ENCODE measurements at places on chromosomes 5 and 9.

- DNase-seq = no peak
These were observed 22.7 kb downstream of the RCL1 start for GRCh38 chr9:4815381-4815956.

- no peak for DNase-seq
These were observed 50.4 kb downstream of the FNIP1 start for GRCh38 chr5:131746423-131746822.

- DNase-seq = no peak
These were observed 10.9 kb upstream of the UNC5A start for GRCh38 chr5:176799488-176799887.

DNA sequence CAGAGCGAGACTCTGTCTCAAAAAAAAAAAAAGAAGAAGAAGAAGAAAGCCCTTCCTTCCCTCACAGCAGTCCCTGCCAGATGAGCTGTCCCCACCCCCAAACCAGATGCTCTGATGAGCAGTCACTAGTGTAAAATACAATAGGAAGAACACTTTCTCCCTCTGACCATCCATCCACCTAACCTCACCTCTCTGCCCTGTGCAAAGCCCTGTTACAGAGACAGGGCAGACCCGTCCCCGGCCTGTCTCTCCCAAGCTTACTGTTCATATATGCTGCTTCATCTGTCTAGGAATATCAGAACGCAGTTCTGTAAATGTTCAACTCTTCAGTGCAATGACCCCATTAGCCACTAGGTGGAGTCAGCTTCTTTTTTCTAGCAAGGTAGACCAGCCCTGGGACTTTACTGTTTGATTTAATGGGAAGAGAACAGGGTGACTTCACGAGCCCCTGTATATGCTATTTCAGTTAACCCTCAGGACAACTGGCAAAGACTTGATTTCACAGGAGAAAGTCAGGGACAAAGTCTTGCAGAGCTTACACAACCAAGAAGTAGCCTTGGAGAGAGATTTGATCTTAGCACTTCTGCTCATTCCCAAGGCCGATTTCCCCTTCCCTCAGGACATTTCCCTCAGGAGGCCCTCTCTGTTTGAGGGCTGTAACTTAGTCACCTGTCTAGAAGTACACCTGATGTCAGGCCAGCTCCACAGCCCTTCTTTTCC lies 14.9 kb upstream of the FGFR4 start:
- DNase-seq = peak; percentile 80

GRCh38 chr9:114989600-114990410 lies 59.4 kb upstream of the TNFSF8 start:
- peak; percentile 76 for DNase-seq

GRCh38 chr5:65825408-65826328 lies 100.7 kb upstream of the ERBIN start:
- no peak for DNase-seq

DNA sequence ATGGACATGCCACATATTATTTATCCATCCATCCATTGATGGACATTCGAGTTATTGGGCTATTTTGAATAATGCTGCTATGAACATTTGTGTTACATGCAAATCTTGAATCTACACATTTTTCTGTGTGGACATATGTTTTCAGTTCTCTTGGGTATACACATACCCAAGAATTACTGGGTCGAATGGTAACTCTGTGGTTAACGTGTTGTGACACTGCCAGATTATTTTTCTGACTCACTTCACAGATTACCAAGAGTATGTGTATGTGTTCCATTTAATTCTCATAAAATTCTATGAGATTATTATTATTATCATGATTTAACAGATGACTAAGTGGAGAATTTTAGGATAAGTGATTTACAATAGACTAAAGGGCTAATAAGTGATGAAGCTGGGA lies 26.7 kb downstream of the CYFIP2 start:
- no peak for DNase-seq

DNA sequence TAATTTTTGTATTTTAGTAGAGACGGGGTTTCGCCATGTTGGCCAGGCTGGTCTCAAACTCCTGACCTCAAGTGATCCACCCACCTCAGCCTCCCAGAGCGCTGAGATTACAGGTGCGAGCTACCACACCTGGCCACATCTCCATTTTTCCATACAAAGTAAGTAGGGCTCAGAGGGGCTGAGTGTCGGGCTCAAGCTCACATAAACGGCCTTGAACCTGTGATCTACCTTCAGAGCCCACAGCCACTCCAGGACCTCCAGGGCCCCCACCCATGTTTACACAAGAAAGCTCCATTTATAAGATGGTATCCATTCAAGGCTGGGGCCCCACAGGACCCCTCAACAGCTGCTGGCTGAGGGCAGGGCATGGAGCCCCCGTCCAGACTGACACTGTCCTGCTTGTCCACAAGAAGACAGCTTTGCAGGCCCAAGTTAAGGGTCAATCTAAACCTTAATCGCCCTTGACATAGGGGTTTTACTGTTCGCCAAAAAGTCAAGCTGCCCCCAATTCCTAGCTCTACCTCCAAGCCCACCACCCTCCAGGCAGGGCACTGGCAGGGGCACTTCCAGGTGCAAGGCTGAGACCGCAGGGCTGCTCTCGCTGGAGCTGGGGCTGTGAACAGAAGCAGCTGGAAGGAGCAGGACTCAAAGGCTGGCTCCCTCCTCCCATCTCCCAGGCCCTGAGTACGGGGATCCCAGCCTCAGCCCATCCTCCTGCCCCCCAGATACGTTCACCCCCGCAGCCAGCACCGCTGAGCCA lies 18.9 kb downstream of the FAM78A start:
- no peak for DNase-seq

GRCh38 chr9:99666571-99666970 lies 155.1 kb upstream of the NR4A3 start:
- no peak for DNase-seq

GRCh38 chr5:72441862-72442540 lies 65.2 kb downstream of the ZNF366 start:
- DNase-seq = no peak

DNA sequence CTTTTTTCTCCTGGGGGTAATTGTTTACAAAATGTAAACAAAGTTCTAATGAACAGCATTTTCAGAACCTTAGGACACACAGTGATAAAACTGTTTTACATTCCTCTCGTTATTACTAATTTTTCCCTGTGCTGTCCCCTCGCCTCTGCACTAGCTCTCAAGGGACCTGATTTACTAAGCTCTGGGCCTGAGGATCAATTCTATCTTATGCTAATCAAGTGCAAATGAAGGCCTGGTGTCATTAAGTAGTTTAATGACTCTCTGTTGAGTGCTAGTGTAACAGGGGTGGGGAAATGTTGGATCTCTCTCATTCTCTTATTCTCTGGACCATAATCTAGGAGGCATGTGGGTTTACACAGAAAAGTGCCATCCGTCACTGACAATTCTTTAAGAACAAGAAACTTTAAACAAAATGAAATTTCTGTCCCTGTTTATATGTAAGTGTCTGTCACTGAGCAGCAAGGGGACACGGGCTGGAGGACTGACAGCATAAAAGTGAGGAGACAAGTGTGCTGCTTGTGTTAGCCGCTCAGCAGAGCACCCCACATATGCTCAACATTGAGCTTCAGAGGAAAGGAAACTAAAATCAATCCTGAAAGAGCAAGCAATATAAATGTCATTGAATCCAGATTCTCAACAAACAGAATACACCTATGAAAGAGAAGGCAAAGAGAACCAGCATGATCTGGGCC lies 115.4 kb downstream of the WDR41 start:
- no peak for DNase-seq

DNA sequence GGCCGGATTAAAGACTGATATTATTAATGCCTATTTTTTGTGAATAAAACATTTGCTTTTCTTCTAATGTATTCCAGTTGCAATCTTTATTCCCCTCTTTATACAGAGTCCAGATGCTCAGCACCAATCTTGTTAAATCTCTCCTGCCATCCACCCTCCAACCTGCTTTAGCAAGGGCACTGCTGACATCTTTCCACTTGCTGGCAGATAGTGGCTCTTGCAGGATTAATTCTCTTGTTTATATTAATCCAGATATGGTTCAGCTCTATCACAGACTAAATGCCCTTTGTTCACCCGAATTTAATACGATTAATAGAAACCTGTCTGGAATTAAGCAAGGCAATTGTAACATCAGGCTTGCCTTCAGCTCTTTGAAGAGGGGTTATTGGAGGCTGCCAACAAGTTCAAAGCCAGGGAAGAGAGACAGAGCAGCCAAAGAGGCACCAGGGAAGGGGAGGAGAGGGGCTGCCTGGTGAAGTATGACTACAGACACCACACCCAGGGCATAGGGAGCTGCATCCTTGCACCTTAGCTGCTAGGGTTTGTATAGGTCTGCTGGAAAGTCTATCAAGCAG lies 236.2 kb downstream of the SAXO1 start:
- no peak for DNase-seq

GRCh38 chr5:54525261-54525660 lies 7.7 kb downstream of the SNX18 start:
- DNase-seq = no peak

- no peak for DNase-seq
These were observed 380.3 kb downstream of the SEMA5A start for GRCh38 chr5:9165546-9165945.

DNA sequence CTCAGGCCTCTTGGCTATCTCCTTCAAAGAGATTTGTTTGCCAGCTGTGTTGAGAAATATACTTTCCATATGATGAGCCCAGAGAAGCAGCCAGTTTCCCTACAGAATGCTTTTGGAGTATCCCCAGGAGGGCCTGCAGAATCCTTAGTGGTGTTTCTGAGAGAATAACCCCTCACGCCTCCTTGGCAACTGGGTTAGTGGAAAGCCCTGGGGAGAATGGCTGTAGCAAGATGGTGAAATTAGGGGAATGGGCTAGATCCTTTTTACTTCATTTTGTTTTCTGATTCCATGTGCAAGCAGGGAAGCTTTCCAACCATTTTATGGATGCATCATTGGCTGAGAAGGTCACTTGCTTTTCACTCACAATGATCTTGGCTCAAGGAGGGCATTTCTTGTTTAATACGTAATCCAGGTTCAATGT lies 364.6 kb downstream of the DMRT2 start:
- no peak for DNase-seq

GRCh38 chr5:10825897-10826644 lies 65.0 kb upstream of the DAP start:
- no peak for DNase-seq

GRCh38 chr5:32714836-32715235 lies 3.7 kb downstream of the NPR3 start:
- no peak for DNase-seq

DNA sequence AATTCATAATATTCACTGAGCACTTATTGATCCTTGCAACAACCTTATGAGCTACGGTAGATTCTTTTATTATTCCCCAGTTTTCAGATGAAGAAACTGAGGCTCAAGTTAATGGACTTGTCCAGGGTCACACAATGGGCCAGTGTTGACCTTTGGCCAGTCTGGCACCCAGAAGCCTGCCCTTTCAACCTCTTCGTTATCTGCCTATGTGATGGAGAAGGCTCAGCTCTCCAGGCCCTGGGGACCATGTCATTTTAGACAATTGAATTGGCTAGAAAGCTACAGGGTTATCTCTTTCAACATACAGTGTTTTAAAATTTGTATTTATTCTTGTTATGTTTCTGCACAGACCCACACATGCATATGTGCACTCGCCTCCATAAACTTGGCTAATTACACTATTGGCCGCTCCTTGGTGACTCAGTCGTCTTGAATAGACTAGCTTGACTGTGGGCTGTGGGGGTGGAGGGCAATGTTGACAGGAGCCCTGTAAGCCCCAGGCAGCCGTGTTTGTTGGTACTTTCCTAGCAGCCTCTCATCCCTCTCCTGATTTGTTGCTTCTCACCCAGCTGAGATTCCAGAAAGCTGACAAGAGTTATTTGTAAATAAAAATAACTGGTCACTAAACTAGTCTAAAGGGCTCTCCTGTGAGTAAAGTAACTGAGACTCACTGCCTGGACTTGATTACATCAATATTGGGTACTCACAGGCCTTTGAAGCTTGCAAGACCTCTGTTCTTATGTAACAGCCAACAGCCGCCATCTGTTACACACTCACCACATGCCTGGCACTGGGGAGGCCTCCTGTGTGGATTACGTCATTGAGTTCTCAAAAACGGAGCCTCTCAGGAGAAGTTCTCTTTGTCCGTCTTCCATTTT lies 8.5 kb upstream of the ANGPTL2 start:
- no peak for DNase-seq

- DNase-seq = no peak
These were observed 421.7 kb upstream of the TYRP1 start for GRCh38 chr9:12271421-12271891.

GRCh38 chr5:89444088-89444487 lies 561.1 kb upstream of the MEF2C start:
- DNase-seq = no peak

- no peak for DNase-seq
These were observed 166.3 kb downstream of the MPDZ start for GRCh38 chr9:13113216-13113615.

DNA sequence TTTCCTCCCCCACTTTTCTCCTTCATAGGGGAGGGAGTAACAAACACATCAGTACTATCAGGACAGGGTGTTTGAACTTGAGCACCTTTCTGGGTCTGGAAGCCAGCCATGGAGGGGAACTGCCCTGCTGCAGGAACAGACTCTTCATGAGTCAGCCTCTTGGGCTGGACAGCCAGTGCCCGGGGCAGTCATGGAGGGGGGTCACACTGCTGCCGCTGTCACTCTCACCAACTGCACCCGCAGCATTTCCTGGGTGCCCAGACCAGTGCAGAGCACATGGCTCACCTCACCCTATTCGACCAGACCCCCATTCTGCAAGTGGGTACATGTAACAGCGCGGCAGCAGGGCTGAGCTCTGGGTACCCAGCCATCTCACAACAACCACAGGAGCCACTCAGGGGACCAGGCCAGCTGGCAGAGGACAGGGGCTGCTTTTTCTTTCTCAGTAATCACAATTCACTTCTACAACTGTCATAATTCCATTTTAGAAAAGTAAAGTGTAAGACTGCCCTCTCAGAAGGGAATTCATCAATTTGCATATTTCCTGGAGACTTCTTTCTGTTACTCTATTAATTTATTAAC lies 118.4 kb downstream of the CTNND2 start:
- DNase-seq = no peak

DNA sequence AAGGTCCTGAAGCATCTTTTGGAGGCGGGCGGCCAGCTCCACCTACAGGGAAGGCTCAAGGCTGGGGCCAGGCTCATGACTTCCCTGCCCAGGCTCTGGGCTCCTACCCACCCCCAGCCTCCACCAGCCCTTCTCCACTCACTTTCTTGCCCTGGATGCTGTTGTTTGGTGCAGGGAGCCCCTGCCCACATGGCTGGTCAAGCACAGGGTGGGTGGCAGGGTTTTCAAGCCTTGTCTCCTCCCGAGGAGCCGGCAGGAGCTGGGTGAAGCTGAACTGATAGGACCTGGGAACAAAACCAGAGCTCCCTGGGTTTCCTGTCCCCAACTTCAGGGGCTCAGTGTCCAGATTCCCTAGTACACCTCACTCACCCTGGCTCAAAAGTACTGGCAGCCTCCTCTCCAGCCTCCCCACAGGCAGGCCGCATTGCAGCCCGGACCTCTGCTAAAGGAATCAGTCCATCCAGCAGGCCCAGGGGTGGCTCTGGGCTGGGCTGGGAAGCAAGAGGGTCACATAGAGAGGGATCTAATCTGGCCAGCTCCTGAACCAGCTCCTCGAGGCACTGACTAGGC lies 6.9 kb downstream of the SHROOM1 start:
- no peak for DNase-seq

- no peak for DNase-seq
These were observed 78.8 kb downstream of the SNX24 start for GRCh38 chr5:122924203-122924602.
